ENCODE measurements at places on chromosomes 7 and 10. TPM values are rescaled to one million over a fixed set of nuclear protein-coding genes. Genes with fewer than 3 reads are reported as not detected.

DNA sequence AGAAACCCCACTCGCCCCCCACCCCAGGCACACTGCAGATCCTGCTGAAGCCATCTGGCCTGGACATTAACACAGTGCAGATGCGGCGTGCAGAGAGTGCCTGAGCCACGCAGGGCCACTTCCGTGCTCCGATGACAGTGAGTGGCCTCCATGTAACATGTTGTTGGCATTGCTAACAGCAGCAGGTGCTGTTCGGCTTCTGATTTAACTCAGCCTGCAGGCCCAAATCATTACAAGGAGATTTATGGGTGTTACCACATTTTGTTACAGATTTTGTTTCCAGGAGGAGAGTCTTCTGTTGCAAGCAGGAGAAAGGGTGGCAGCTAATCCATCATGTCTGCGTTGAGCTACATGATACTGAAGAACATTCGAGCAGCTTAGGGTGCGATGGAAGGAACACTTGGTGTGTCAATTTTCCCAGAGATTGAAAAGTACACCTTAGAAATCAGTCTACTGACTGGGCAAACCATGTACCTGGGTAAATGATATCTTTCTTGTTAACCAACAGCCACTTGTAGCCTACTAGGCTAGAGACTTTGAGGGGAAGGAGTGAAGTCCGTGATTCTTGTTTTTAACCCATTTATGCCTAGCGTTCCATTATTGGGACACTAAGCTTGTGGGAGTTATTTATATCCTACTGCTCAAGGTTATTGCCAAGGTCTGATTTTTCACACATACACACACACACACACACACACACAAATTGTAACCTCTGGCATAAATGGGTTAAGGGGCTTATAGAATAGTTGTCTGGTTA is 90.0 kb downstream of the JCAD start:
- H3K36me3 ChIP-seq: no peaks in the 10 kb centered on the region
- H3K4me1 ChIP-seq: no peaks in the 10 kb centered on the region
- H3K4me3 ChIP-seq: no peak overlapping the region
- no peak for DNase-seq
- no peaks in the 10 kb centered on the region for H3K27me3 ChIP-seq
- H3K27ac ChIP-seq: no peak overlapping the region

GRCh38 chr7:137635132-137635531 is 211.6 kb downstream of the DGKI start:
- H3K4me3 ChIP-seq: no peak overlapping the region
- DNase-seq: no peak

- H3K4me1 ChIP-seq: peaks cover 12% of the 10 kb centered on the region
- no peaks in the 10 kb centered on the region for H3K27me3 ChIP-seq
- no peak overlapping the region for H3K27ac ChIP-seq
Measured at GRCh38 chr7:26216049-26216448, 14.5 kb downstream of the CBX3 start.

- no peak overlapping the region for H3K4me3 ChIP-seq
- H3K4me1 ChIP-seq: no peaks in the 10 kb centered on the region
- no peaks in the 10 kb centered on the region for H3K36me3 ChIP-seq
- H3K27me3 ChIP-seq: no peaks in the 10 kb centered on the region
- DNase-seq: no peak
Measured at GRCh38 chr10:119516381-119517234, 25.9 kb downstream of the RGS10 start.

GRCh38 chr10:13302821-13303555 is 3.1 kb upstream of the PHYH start:
- H3K4me1 ChIP-seq: no peaks in the 10 kb centered on the region
- no peaks in the 10 kb centered on the region for H3K27me3 ChIP-seq
- no peak for DNase-seq
- peak overlapping the region; percentile 48 for H3K4me3 ChIP-seq
- no peaks in the 10 kb centered on the region for H3K36me3 ChIP-seq
- H3K27ac ChIP-seq: peak overlapping the region; percentile 100

DNA sequence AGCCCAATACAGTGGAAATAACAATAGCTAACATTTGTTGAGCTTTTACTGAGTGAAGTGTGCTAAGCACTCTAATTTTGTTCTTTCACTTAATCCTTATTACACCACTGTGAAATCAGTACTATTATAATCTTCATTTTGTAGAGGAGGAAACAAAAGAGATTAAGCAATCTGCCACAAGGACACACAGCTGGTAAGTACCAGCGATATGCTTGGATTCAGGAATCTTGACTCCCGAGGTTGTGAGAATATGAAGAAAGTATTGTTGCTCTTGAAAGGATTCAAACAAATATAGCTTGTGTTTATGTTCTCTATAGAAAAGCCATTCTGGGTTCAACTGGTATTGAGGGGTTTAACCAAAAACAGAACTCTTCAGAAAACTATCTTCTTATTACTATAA is 93.7 kb upstream of the HECTD2 start:
- H3K27me3 ChIP-seq: no peaks in the 10 kb centered on the region
- H3K4me1 ChIP-seq: no peaks in the 10 kb centered on the region
- no peak overlapping the region for H3K4me3 ChIP-seq

- DNase-seq: no peak
- H3K36me3 ChIP-seq: no peaks in the 10 kb centered on the region
- H3K27me3 ChIP-seq: no peaks in the 10 kb centered on the region
Measured at GRCh38 chr7:139232904-139233303, 1.9 kb downstream of the UBN2 start.

GRCh38 chr7:42285383-42285824 is 48.4 kb upstream of the GLI3 start:
- DNase-seq: no peak
- H3K36me3 ChIP-seq: no peaks in the 10 kb centered on the region
- H3K4me1 ChIP-seq: no peaks in the 10 kb centered on the region
- no peak overlapping the region for H3K4me3 ChIP-seq
- no peaks in the 10 kb centered on the region for H3K27me3 ChIP-seq

The ABCB4 gene
- 129 TPM for total RNA-seq

The PTPRE gene
- total RNA-seq: 2.8 TPM

The MACC1 gene
- total RNA-seq: 0.13 TPM

The PLPP4 gene
- 0.35 TPM for total RNA-seq
